ENCODE measurements at places on chromosomes 5 and 9. TPM values are rescaled to one million over a fixed set of nuclear protein-coding genes. Genes with fewer than 3 reads are reported as not detected.

Gene PFN3
- total RNA-seq, result not detected

Gene TMEM252
- total RNA-seq, result not detected

Gene CCDC152
- total RNA-seq, result 0.20 TPM

Gene INSL6
- total RNA-seq, result not detected

Gene FAM120AOS
- 26.4 TPM for total RNA-seq

Gene ESM1
- total RNA-seq, result 463 TPM

Gene LCN6
- total RNA-seq, result not detected

Gene OR1J2
- total RNA-seq, result not detected

Gene MYORG
- total RNA-seq, result 7.4 TPM

Gene PHYHD1
- total RNA-seq, result 0.15 TPM

Gene C5orf63
- 5.9 TPM for total RNA-seq

Gene C9orf43
- 0.13 TPM for total RNA-seq

Gene CATSPER3
- not detected for total RNA-seq
